Activated B cell treated with CpG ODN at 0.5 μM for 24 hours (primary cell): ENCODE measurements at places on chromosomes 11 and 22.

DNA sequence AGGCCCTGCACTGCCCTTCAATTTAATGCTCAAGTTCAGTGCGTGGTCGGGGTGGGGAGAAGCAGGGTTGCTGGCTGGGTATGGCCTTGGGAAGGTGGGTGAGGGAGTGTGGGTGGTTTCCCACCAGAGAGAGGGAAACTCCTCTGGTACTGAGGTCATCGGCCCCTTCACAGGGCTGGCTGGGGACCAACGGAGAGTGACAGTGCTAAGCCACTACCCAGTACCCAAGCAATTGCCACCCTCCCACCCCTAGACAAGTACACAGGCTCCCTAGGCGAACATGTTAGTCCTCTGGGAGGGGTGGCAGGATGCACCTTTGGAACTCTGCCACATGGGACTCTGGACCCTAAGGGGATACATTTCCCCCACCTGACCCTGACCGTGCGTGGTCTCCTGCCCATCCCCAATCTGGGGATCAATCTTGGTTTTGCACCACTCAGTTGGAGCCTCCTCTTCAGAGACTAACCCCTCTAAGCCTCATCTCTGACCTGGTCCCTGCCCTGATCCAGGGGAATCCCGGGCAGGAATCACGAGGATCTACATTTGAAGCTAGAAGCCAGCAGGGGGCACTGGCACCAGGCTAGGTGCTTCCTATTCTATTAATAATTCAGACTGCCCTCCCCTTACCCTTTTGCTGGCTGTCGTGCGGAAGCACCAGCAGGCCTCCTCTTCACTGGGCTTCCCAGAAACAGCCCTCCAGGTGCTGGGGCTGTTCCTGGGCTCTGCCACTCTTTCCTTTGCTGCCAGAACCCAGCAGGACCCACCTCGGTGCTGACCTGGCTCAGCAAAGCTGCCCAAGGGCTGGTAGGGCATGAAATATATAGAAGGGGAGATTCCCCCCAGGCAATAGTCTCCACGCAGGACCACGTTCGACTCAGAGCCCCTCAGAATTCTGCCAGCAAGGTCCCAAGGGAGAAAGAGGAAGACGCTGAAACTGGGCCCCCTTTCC lies 377.7 kb downstream of the TENM4 start:
- DNase-seq = no peak

- DNase-seq = no peak
These were observed 97.9 kb upstream of the RTL6 start for GRCh38 chr22:44595841-44596341.

DNA sequence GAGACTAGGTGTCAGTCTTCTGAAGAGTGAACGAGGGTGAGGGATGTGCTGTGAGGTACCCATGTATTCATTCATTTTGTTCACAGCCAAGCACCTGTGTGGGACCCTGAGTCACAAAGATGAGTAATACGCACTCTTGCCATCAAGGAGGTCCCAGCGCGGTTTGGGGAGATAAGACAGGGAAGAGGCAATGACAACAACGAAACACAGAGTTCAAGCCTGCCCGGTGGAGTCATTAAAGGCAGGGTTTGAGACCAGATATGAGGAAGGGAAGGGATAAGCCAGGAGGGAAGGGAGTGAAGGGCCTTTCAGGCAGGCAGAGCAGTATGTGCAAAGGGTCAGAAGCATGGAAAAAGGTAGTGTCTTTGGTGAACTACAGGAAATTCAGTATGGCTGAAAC lies 4.6 kb downstream of the DCHS1 start:
- DNase-seq = no peak

DNA sequence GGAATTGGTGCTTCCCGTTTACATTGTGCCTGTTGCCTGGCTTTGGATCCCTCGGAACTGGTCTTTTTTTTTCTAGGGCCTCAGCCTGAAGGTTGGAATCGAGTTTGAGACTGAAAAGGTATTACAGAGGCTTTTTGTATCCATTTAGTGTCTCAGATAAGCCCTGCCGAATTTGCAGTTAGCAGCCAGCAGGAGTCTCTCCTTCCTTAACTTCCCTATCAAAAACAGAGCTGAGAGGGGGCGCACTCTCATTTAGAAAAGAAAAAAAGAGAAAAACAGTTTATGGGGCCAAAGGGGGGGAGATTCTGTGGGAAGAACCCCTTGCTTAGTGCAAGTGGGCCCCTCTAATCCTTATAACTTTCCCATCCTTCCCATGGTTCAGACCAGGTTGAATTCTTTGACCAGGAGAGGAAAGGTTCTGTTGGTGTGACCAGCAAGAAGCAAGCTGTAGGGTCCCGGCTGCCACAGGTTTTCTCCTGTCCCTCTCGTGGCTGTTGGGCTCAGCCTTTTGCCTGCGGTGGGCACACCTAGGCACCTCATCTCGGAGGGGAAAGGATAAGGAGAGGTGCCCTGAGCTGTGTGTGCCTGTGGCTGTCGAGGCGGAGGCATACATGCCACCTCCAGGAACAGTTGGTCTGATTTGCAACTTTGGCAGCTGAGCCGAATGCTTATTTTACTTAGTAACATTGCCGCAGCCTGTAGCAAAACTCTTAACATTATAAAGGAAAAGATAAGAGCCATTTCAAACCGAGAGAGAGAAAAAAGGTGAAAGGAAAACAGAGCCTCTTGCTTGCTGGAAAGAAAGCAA lies 565.0 kb upstream of the CNTN5 start:
- no peak for DNase-seq

DNA sequence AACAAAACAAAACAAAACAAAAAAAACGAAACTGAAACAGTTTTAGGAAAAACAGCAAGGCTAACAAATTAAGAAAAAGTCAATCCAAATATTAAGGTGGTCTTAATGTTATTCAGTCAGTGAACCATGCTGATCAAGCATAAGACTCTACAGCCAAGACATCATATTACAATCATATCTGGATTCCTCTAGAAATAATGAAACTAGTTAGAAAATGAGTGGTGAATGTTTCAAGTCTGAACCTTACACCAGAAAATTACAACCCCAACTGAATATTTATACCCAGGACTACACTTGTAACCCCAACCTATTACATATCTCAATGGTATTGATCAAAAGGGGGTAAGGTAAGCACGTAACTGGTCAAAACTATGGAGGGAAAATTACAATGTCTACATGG lies 48.8 kb downstream of the ACAT1 start:
- no peak for DNase-seq
